A549 treated with ZK216348 at 1 μM for 4 hours (cell line): ENCODE measurements at places on chromosomes 5 and 9. TPM values are rescaled to one million over a fixed set of nuclear protein-coding genes. Genes with fewer than 3 reads are reported as not detected.

Gene ZBTB26
- 1.8 to 2.7 TPM (median 2.3 TPM) in 5 replicates for total RNA-seq

Gene ACSL6
- 0.06 TPM in 1 of 5 replicates, not detected in the others for total RNA-seq

Gene GFI1B
- not detected in 5 replicates for total RNA-seq

Gene SPINK4
- not detected in 5 replicates for total RNA-seq

Gene EQTN
- total RNA-seq: not detected in 5 replicates

Gene SLC36A2
- total RNA-seq: not detected in 5 replicates

Gene TNC
- 0.59 to 2.3 TPM (median 1.0 TPM) in 5 replicates for total RNA-seq

Gene TMEM252
- total RNA-seq: not detected in 5 replicates

Gene TMEM171
- 4.8 to 7.4 TPM (median 6.3 TPM) in 5 replicates for total RNA-seq

Gene DPYSL3
- 16.2 to 20.7 TPM (median 18.0 TPM) in 5 replicates for total RNA-seq

Gene ADCY2
- total RNA-seq: not detected in 5 replicates

Gene MTAP
- total RNA-seq: 2.7 to 33.3 TPM (median 5.1 TPM) in 5 replicates

Gene PHYHD1
- not detected in 5 replicates for total RNA-seq

Gene PCDHA6
- total RNA-seq: 0.04 to 0.12 TPM (median 0.12 TPM) in 3 of 5 replicates, not detected in the others

Gene RBM22
- total RNA-seq: 43.5 to 57.7 TPM (median 45.5 TPM) in 5 replicates

Gene CCDC183
- total RNA-seq: 0.11 to 0.74 TPM (median 0.72 TPM) in 3 of 5 replicates, not detected in the others

Gene DBH
- not detected in 5 replicates for total RNA-seq
